Activated T-helper 1 cell treated with Interleukin-2 at 50 U/mL for 16 hours (primary cell): ENCODE measurements at places on chromosomes 4 and X.

DNA sequence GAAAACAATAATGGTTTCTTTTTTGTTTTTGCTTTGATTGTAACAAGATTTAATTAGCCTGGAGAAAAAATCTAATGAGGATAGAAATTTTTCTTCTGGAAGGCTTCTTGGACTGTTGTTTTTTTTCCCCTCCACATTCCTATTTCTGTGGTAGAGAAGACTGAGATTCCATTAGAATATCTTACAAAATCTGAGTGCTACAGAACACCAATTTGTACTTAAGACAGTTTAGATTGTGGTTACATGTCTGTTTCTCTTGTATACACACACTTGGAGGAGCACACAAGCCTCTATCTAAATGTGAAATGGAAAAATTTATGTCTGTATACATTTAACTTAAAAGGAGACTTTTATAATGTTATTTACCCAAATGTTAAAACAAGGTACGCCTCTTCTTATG lies 176.9 kb upstream of the ARSJ start:
- DNase-seq = no peak

GRCh38 chr4:83644677-83645659 lies 109.1 kb downstream of the GPAT3 start:
- no peak for DNase-seq

- DNase-seq = no peak
Observed at GRCh38 chr4:26609391-26609790, 25.5 kb downstream of the TBC1D19 start.

GRCh38 chrX:131816551-131817136 lies 206.5 kb upstream of the STK26 start:
- peak; percentile 71 for DNase-seq

- no peak for DNase-seq
Observed at GRCh38 chrX:72054779-72055489, 76.8 kb downstream of the RTL5 start.
